ENCODE measurements at places on chromosomes 16 and 17. TPM values are rescaled to one million over a fixed set of nuclear protein-coding genes. Genes with fewer than 3 reads are reported as not detected.
A peak's percentile ranks its signal among the peaks of the same experiment; 100 is the strongest.

Gene HSPB9
- 0.33 TPM for total RNA-seq

DNA sequence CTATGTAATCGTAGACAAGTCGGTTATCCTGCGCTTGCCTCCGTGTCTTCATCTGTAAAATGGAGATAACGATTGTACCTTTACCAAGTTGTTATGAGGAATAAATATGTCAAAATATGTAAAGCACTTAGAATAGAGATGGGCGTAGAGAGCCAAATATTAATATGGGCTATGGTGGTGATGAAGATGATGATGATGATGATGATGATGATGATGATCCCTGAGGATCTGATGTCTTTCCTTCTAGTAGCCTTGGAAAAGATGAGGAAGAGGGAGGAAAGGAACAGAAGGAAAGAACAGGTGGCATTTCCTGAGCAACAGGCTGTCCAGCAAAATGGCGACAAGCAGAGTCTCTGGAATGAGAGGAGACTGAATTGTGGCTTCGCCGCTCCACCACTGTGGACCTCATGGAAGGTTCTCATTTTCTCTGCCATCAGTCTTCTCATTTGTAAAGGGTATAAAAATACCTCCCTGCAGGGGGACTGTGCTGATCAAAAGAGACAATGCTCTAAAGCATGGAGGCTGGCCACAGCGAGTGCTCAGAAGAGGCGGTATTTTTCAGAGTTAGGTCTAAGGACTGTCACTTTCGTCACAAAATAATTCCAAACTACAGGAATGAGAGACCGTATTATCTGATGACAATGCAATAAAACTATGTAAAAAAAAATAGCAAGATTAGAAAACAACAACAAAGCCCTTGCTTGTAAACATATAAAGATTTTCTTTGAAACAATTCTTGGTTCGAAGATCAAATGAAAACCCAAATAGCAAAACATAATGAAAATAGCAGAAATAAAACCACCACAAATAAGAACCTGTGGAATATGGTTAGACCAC, 17.2 kb upstream of the RCVRN start:
- no peaks in the 10 kb centered on the region for H3K27me3 ChIP-seq
- no peak overlapping the region for H3K4me3 ChIP-seq
- no peaks in the 10 kb centered on the region for H3K36me3 ChIP-seq

- no peak for DNase-seq
- H3K4me1 ChIP-seq = peaks cover 26% of the 10 kb centered on the region
- peak overlapping the region; percentile 3 for H3K27ac ChIP-seq
- no peak overlapping the region for H3K4me3 ChIP-seq
- H3K36me3 ChIP-seq = peaks cover 17% of the 10 kb centered on the region
Measured at GRCh38 chr17:2044263-2044894, 2.6 kb downstream of the OVCA2 start.

DNA sequence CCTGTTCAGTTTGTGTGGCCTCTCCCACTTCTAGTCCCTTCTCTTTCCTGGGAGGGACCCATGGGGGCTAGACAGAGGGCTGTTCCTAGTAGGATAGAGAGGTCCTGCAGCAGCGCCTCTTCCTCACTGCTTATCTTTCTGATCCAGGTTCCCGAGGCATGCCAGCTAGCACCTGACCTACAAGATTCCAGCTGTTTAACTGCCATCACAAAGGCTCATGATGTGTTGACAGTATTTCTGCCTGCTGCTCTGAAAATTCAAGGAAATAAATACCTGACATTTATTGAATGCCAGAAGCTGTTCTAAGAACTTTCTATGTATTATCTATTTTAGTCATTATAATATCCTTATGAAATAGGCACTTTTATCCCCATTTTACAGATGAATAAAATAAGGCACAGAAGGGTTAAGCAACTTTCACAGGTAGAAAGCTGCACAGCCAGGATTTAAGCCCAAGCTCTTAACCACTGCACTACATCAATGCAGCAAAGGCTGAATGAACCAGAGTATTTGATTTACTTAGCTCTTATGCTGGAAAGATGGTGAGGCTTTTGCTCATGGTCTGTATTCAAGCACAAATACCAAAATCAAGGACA, 38.8 kb downstream of the HEATR6 start:
- H3K4me1 ChIP-seq = peaks cover 7% of the 10 kb centered on the region
- H3K4me3 ChIP-seq = no peak overlapping the region
- no peak overlapping the region for H3K27ac ChIP-seq
- DNase-seq = no peak

Gene CMTR2
- 18.5 TPM for total RNA-seq

DNA sequence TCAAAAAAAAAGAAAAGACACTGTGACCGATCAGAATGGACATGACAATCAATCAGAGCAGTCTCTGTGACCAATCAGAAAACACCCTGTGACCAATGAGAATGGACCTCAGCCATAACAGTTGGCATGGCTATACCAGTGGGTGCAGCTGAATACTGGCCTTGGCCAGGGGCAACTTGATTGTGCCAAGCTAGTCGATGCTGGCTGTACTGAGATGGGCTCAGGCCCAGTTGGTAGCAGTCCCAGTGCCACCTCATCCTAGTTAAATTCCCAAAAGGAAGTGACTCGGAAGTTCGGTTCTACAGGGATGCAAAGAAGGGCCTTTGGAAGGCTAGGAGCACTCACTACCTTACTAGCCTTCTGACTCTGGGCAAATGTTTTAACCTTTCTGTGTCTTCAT, 37.2 kb upstream of the BCO1 start:
- H3K36me3 ChIP-seq = no peaks in the 10 kb centered on the region
- no peak overlapping the region for H3K27ac ChIP-seq
- peaks cover 21% of the 10 kb centered on the region for H3K27me3 ChIP-seq
- H3K4me1 ChIP-seq = peaks cover 3% of the 10 kb centered on the region

- DNase-seq = no peak
- no peaks in the 10 kb centered on the region for H3K27me3 ChIP-seq
- no peak overlapping the region for H3K4me3 ChIP-seq
- H3K4me1 ChIP-seq = peaks cover 2% of the 10 kb centered on the region
- no peak overlapping the region for H3K27ac ChIP-seq
Measured at GRCh38 chr17:77778636-77779489, 179.6 kb upstream of the TNRC6C start.

Measured in activated naive CD8-positive, alpha-beta T cell treated with anti-CD3 and anti-CD28 coated beads for 36 hours (primary cell).